BE2C (cell line): ENCODE measurements at places on chromosomes 2 and 18.

DNA sequence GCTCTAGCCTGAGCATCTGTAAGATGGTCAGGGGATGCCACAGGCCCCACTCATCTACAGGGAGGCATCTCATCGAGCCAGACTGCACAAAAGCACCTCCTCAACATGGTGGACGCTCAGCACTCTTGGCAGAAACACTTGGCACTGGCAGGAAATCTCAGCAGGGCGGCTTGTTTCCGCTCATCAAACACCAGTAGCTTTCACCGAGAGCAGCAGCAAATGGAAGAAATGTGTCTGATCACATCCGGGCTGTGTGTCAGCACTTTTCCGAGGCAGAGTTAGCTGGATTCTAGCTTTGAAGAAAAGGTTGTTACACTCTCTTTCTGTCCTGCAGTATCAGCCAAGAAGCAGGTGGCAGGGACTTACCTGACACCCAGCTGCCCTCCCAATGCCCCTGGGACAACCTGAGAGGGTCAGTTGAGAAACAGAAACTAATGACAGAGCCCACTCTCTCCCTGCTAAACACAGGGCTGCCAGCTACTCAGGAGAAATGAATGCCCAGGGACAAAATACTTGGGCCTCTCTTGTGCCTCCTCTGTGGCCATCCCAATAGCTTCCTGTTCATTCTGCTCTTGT lies 68.9 kb upstream of the FZD7 start:
- no peak for DNase-seq

GRCh38 chr18:22052405-22053105 lies 116.8 kb upstream of the GATA6 start:
- DNase-seq, result no peak

GRCh38 chr18:25737710-25738311 lies 352.6 kb downstream of the SS18 start:
- DNase-seq, result no peak

DNA sequence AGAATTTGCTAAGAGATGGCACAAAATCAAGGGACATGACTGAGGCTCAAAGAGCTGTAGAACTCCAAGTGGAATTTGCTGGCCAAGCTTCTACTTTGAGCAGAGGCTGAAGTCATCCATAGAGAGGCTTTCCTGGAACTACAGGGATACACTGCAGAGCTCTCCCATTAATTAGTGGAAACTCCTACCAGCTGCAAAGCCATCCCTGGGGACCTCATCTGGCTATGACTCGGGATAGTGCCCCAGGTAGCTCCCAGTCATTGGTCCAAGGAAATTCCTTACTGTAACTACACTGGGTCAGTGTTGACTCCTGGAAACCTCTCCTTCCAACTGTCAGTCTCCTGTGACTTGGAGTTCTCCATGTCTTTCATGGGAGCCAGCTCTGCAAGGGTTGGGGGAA lies 10.5 kb upstream of the GALM start:
- no peak for DNase-seq

GRCh38 chr2:233351423-233351822 lies 2.9 kb upstream of the DGKD start:
- no peak for DNase-seq

GRCh38 chr2:194203898-194204297 lies 1453.1 kb upstream of the SLC39A10 start:
- DNase-seq, result no peak

- DNase-seq, result no peak
These were observed 61.5 kb downstream of the AGAP1 start for GRCh38 chr2:235555371-235555770.

DNA sequence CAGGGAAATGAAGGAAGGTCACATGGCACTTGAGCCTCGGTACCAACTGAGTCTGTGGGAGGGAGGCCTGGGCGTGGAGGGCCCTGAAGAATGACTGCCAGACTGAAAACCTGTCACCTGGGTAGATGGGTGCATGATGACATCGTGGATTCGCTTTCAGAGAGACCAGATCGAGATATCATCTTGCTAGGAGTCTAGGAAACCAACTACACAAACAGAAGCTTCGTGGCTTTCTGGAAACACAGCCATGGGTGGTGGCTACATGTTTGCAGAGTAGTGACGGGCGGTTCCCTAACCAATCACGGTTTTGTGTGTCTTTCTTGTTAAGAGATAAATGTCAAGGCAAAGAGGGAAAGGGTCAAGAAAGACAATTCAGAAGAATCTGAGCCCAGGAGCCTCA lies 155.0 kb downstream of the EIPR1 start:
- no peak for DNase-seq

- DNase-seq, result no peak
These were observed 127.3 kb downstream of the TTN start for GRCh38 chr2:178679891-178680290.

DNA sequence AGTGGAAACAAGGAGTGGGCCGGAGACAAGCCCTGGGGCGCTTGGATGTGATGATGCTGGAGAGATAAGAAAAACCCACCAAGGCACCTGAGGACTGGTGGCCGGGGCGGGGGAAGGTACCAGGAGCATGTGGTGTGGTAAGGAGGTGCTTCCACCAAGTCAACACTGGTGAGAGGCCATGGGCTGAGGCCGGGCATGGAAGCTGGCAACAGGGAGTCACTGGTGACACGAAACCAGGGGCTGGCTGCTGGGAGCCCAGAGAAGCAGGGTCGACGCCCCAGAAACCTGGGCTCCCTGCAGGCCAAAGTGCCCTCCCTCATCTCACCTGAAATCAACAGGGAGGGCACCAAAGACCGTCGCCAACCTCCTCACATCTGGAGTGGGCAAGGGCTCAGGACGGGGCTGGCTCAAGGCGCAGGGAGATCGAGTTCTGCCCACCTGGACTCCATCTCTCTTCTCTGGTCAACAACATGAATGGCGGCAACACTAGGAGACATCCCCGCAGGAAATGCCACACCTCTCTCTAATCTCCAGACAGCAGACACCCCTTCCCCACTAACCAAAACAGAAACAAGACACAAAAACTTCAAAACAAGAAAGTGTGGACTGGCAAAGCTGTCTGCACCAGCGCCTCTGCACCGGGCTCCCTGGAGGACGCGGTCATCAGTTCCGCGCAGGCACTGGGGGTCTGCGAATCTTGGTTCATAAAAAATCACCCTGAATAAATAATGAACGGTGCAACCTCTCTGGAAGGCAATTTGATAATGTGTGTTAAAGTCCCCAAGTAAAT lies 185.5 kb downstream of the HDAC4 start:
- no peak for DNase-seq

DNA sequence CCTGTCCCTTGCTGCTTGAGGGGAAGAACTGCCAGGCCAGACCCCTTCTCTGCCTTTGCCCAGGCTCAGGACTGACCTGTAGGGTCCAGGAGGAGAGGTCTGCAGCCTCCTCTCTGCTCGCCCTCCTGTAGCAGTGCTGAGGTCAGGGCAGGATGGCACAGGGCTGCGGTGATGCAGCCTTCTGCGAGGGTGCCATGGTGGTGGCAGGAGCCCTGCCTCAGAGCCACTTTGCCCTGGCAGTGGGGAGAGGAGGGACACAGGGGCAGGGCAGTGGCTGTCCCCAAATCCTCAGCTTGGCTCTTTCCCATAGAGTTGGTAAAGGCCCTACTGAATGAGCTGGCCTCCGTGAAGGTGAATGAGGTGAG lies 884 bp downstream of the PROM2 start:
- no peak for DNase-seq

DNA sequence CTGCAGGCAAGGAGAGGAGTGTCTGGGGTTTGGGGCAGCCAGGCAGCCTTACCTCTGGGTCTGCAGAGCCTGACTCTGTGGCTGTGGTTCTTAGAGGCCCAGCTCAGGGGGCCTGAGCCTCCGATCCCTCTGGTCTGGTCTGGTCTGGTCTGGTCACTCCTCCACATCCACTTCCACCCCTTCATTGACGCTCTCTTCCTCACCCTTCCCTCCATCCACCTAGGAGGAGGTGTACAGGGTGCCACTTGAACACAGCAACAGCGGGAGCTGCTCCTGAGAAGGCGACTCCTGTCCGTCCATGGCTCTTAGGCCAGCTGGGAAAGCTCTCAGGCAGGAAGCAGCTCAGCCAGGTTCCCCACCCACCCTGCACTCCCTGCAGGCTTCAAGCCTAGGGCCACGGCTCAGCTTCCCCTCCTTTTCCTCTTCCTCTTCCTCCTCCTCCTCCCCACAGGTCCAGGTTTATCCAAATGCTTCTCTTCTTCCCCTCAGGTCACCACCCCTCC lies 16.9 kb downstream of the GPR55 start:
- peak; percentile 9 for DNase-seq

GRCh38 chr2:179020156-179020750 lies 29.7 kb downstream of the CCDC141 start:
- DNase-seq, result peak; percentile 24

- DNase-seq, result no peak
These were observed 18.7 kb upstream of the DUSP2 start for GRCh38 chr2:96163768-96164429.

- no peak for DNase-seq
These were observed 16.2 kb upstream of the BCL11A start for GRCh38 chr2:60569680-60570111.

- no peak for DNase-seq
These were observed 874.4 kb downstream of the SUCLG1 start for GRCh38 chr2:83584672-83585071.

GRCh38 chr18:38545071-38545470 lies 979.5 kb upstream of the CELF4 start:
- no peak for DNase-seq

- DNase-seq, result no peak
These were observed 23.4 kb downstream of the FEZ2 start for GRCh38 chr2:36574560-36574959.

- no peak for DNase-seq
These were observed 34.1 kb upstream of the CTAGE1 start for GRCh38 chr18:22451796-22452195.

- no peak for DNase-seq
These were observed 44.4 kb downstream of the SPATS2L start for GRCh38 chr2:200350850-200351285.

GRCh38 chr18:25443776-25444175 lies 91.8 kb upstream of the ZNF521 start:
- DNase-seq, result no peak

GRCh38 chr2:83990636-83991035 lies 468.4 kb downstream of the SUCLG1 start:
- DNase-seq, result no peak

DNA sequence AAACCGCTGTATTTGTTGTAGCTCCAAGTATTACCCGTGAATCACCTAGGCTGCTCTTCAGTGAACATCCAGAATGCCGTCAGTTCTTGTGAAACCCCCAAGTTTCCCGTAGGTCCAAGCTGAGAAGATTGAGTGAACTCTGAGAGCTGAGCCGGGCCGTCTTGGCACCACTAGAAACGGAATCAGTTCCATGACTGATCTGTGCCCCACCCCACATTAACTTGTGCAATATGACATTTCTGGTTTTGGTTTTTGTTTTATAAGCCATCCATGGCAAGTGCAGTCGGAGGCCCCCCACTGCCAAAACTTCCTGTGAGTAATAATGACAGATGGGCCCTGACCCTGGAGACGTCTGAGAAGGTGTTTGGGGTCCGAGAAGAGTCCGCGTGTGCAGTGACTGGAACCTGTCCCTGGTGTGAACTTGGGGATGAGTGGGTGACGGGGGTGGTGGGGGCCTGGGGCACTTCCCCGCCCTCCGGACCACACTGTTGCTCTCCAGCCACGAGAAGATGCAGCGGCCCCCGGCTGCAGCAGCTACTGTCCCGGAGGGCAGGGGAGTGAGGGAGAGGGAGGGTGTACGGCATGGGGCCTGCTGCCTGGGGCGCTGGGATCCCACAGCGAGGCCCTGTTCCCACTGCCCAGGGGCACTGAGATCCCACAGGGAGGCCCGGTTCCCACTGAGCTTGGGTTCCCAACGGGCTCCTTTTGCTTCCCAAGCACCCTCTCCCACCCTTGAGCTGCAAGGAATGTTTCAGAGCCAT lies 26.5 kb downstream of the NFATC1 start:
- DNase-seq, result no peak

DNA sequence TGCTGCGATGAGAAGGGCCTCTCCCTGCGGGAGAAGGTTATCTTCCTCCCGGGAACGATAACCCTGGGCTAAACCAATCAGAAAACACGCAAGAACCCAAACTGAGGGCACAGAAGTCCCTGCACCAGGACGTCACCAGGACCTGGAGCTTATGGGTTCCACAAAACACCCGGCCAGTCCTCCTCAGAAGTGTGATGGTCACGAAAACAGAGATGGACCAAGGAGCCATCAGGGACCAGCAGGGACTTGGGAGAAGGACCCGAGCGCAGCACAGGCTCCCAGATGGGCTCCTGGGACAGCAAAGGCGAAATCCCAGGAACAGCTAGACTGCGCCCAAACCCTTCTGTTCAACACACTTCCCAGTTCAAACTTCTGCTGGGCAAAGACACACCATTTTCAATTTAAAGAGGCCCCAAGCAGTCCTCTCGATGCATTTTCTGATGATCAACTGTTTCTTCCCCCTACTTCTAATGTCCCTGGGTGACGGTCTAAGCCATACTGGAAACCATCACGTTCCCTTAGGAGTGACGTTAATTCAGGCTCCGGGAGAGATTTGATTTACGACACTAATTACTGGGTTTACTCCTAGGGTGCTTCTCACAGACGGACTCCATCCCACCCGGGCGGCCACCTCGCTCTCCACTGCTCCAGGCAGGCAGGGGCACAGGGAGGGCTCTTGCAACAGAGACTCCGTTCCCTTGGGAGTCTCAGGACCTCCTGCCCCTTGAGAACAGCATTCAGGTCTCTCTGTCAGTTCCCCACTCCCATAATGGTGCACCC lies 29.2 kb downstream of the ZNF516 start:
- DNase-seq, result no peak

DNA sequence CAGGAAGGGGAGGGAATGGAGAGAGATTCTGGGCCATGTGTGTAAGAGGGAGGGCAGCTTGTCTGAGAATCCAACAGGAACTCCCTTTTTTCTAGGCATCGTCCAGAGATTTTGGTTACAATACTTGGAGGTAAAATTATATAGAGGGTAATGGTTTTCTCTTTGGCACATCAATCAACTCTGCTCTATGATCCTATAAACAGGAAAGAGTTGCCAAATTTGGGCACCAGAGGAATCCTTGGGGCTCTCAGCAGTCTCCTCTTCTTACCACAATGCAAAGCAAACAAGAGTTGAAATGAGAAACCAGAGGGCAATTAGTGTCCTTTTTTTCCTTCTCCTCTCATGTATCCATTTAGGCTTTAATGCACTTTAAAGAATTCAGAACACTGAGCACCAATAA lies 243.4 kb downstream of the SLC8A1 start:
- no peak for DNase-seq

- no peak for DNase-seq
These were observed 139.6 kb upstream of the PELI1 start for GRCh38 chr2:64283641-64284361.

- no peak for DNase-seq
These were observed 28.5 kb downstream of the ITGB1BP1 start for GRCh38 chr2:9394816-9395215.

GRCh38 chr18:55240978-55241377 lies 281.7 kb upstream of the CCDC68 start:
- DNase-seq, result no peak

GRCh38 chr2:217331523-217332416 lies 471.9 kb upstream of the TNP1 start:
- DNase-seq, result no peak

DNA sequence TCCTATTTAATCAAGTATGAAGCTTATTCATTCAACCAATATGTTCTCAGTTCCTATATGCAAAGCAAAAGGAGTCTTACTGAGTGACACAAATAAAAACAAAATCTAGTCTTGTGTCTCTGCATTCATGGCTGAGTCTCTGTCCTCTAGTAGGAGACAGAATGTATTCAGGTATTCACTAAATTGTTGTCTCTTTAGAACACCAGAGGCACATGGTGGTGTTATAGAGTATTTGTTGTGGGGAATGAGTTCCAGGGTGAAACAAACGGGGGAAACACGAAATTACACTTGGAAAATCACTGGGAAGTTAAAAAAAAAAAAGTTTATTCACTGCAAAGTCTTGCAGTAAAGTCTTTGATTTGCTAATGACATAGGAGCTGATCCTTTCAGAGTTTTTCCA lies 131.7 kb upstream of the FSHR start:
- no peak for DNase-seq
